Esophagus mucosa (tissue), 1 donor: ENCODE measurements at places on chromosomes 6 and 20. TPM values are rescaled to one million over a fixed set of nuclear protein-coding genes. Genes with fewer than 3 reads are reported as not detected.
A peak's percentile ranks its signal among the peaks of the same experiment; 100 is the strongest.

The POU3F2 gene
- not detected for total RNA-seq

The SEMG1 gene
- total RNA-seq = not detected

The MTCH1 gene
- total RNA-seq = 88.0 TPM

The MATN4 gene
- total RNA-seq = 0.16 TPM

The C2 gene
- 2.9 TPM for total RNA-seq

- ATAC-seq = no peak
Observed at GRCh38 chr6:71489736-71490135, 201.1 kb downstream of the OGFRL1 start.

- ATAC-seq = no peak
Observed at GRCh38 chr6:82467338-82467737, 103.7 kb downstream of the TPBG start.

DNA sequence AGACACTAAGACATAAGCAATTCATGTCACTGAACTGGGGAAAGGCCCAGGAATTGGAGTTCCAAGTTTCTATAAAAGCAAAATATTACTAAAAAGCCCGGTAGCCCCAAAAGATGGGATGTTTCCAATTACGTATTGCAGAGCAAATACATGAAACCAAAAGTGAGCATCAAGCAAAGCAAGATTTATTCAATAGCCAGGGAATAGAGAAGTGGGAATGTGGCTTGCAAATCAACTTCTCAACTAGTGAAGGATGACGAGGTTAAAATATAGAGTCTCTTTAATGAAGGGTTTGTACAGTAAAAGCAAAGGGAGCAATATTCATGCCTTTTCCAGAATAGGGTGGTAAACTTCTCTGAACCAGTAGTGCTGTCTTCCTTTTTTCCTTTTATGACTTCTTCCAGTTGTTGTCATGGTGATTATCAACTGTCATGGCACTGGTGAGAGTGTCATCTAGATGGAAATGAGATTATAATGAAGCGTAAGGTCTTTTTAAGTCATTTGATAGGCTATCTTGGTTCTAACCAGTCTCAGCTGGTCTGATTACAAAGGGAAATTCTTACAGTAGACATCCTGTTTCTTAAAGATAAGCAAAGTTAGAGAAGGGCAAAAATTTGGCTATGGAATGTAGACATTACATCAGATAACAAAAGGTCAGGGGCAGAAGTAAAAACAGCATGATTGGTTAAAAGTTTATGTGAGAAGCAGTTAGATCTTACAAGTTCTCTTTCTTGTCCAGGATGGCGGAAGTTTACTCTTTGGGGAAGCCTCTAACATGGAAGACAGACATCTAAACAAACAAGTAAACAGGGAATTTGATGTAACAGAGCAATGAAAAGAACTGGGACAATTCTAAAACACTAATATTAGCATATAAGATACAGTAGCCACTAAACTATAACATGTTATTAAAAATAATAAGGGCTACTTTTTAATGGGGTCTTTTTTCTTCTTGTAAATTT is 96.9 kb downstream of the TBX18 start:
- ATAC-seq = no peak

GRCh38 chr6:32163559-32164258 is 686 bp upstream of the EGFL8 start:
- ATAC-seq = peak; percentile 3

GRCh38 chr6:168496997-168497331 is 56.0 kb downstream of the SMOC2 start:
- ATAC-seq = no peak

DNA sequence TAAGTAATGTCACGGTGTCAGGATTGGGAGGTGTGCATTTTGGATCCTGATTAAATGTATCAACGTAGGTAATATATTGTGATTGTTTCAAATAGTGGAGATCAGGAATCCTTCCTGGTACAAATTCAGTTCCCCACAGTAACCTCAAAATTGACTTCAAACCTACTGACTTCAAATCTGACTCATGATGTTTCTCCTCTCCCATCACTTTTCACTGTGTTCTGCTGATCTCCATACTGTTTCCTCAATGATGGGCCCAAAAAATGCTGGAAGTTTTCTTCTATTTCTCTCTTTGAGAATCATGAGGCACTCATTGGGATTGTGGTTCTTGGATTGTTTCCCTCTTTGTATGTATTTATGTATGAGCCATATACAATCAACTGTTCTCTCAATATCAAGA is 35.9 kb downstream of the LAMA2 start:
- ATAC-seq = no peak
